Femur (tissue), 1 donor: ENCODE measurements at places on chromosomes 4 and X.

GRCh38 chrX:148309413-148309812 is 191.0 kb upstream of the AFF2 start:
- DNase-seq: no peak

- peak; percentile 98 for DNase-seq
Measured at GRCh38 chr4:76148142-76148865, at the start of gene NUP54. TSS of gene NUP54 (minus strand) at chr4:76148397. CDS start at chr4:76148374, 23 bp downstream.

DNA sequence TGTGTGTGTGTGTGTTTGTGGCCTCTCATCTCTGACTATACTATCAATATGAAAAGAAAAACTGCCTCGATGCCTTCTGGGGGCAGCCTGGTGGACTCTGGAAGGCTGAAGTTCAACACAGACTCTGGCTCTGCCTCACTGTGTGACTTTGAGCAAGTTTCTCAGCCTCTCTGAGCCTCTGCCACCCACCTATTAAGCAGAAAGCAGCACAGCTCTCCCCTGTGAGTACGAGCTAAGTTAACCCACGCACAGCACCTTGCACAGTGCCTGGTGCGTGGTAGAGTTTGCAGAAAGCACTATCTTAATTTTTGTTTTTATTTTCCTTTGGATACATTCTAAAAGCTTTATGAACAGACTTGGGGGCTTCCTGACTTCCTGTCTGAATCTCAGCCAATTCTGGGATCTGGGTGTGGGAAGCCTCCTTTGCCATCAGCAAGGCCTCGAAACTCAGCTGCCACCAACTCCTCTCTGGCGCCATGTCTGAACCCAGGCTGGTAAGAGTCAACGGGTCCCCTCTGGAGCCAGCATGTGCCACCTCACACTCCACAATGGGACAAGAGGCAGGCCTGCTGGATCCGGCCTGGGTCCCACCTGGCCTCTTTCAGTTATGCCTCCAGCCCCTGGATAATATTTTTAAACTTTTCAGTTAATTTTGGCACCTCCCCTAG is 57.3 kb downstream of the JAKMIP1 start:
- DNase-seq: no peak

DNA sequence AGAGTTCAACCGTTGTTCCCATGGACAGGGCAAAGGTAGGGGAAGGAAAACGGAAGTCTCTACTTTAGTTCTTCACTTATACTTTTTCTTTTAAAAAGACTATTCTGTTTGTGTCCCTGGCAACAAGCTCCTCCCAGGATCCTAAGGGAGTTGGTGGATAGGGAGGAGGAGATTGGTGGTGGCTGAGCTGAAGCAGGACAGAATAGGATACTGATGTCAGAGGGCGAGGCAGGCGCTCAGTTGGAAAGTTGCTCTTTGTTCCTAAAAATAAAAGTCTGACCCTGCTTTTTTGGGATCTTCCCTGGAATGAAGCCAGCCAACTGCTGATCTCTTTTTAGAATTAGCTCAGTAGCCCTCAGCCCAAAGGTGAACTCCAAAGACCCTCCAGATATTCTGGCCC is 104.7 kb downstream of the MGST2 start:
- peak; percentile 60 for DNase-seq

DNA sequence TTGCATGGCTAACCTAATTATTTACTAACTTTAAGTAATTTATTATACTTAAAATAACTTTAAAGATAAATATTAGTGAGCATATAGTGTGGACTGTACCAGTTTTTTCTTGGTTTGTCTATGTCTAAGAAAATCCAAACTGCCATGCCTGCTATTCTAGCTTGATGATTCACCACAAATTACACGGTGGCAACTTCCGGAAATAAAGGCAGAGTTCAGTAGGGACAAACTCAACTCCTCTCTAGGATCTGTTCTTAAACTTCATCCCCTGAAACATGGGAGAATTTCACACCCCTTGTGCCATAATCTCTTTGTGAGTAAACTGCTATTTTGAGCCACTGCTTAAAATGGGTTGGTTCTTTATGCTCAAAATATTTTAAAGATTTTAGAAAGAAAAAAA is 213.6 kb upstream of the NRK start:
- no peak for DNase-seq
